AG04449 (cell line): ENCODE measurements at places on chromosomes 7 and 10.
A peak's percentile ranks its signal among the peaks of the same experiment; 100 is the strongest.

DNA sequence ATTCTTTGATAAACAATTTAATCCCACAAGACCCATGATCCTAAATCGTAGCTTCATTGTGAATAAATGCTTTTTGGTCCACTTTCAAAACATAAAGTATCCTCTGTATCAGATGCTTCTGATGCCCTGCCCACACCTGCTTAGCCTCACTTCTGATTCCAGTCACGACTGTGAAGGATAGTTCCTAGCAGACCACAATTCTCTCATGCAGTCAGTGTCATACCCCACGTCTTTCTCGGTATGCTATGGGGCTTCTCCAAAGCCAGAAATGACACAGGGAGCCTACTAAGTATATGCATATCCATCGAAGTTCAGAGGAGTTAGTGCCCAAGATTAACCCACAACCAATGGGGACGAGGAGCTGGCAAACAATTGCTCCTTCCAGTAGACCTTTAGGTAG is 27.6 kb upstream of the CTNNA3 start:
- no peak for DNase-seq

DNA sequence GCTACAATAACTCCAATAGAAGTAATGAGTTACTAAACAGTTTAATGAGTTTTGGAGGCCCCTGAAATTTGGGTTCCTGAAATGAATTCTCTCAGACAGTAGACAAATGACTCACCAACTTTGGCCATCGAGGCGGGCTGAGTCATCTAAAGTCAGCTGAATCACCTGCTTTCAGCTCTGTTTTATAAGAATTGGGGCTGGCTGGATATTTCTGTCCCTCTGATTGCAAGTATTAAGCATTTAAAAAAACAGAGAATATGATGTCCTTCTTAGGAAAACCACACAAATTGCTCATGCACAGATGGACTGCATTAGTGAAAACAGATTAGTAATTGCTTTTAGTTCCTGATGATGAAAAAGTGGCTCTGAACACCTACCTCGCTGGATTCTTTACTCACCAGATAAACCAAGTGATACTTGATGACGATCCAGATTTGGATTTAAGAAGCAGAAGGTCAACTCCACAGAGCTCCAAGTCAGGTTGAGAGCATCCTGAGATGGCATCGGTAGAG is 59.1 kb downstream of the ZNF365 start:
- DNase-seq: peak; percentile 90

- no peak for DNase-seq
Measured at GRCh38 chr7:73969991-73970390, 58.0 kb upstream of the ELN start.

DNA sequence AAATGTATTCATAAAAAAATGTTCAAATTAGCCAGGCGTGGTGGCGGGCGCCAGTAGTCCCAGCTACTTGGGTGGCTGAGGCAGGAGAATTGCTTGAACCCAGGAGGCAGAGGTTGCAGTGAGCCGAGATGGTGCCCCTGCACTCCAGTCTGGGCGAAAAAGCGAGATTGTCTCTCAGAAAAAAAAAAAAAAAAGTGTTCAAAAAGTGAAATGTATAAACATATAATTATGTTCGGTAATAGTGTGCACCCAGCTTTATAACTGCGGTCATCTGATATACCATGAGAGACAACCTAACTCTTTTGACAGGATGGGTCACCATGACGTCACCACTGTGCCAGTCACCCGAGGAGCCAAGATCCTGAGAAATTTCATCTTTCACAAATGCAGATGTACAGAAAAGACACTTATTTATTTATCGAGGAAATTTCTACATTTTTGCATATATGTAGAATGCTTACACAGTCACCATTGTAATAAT is 594 bp upstream of the RP9 start:
- DNase-seq: no peak

GRCh38 chr10:62866451-62866850 is 50.3 kb upstream of the EGR2 start:
- DNase-seq: no peak

GRCh38 chr7:1706381-1706720 is 36.3 kb downstream of the ELFN1 start:
- no peak for DNase-seq

GRCh38 chr7:4904346-4904745 is 20.8 kb upstream of the RADIL start:
- no peak for DNase-seq

GRCh38 chr10:78448994-78449418 is 415.3 kb downstream of the RPS24 start:
- no peak for DNase-seq
